Sigmoid colon (tissue), 7 donors: ENCODE measurements at places on chromosomes 7 and 10. TPM values are rescaled to one million over a fixed set of nuclear protein-coding genes. Genes with fewer than 3 reads are reported as not detected.

DNA sequence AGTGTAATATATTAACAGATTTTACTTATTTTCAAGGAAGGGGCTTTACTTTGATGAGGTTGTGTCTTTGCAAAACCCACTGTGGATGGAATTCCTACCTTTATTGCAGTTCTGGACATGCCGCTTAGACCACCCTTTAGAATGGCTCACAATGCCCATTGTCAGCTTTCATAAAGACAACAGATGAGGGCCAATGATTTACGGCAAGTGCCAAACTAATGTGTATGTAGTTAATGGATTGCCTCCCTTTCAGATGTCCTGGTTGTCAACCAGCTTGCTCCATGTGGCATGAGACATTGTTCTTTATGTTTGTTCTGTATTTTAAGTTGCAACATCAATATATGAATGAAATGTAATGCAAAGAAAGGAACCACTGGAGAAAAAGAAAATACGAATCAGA, 35.0 kb upstream of the ELMO1 start:
- no peaks in the 10 kb centered on the region for H3K4me1 ChIP-seq
- H3K4me3 ChIP-seq, result no peak overlapping the region
- DNase-seq, result no peak

- no peak overlapping the region for H3K4me3 ChIP-seq
- H3K27ac ChIP-seq, result no peak overlapping the region
- H3K27me3 ChIP-seq, result no peaks in the 10 kb centered on the region
- peaks cover 8% of the 10 kb centered on the region for H3K4me1 ChIP-seq
- H3K36me3 ChIP-seq, result no peaks in the 10 kb centered on the region
These were observed 211.4 kb downstream of the MDFIC start for GRCh38 chr7:115133248-115133647.

- no peak overlapping the region for H3K27ac ChIP-seq
- H3K4me3 ChIP-seq, result no peak overlapping the region
- H3K4me1 ChIP-seq, result no peaks in the 10 kb centered on the region
- H3K27me3 ChIP-seq, result no peaks in the 10 kb centered on the region
- H3K36me3 ChIP-seq, result no peaks in the 10 kb centered on the region
These were observed 11.5 kb downstream of the LIPJ start for GRCh38 chr10:88598055-88598454.

GRCh38 chr10:87685832-87686574, 26.3 kb downstream of the PAPSS2 start:
- no peaks in the 10 kb centered on the region for H3K4me1 ChIP-seq
- H3K27me3 ChIP-seq, result no peaks in the 10 kb centered on the region
- DNase-seq, result no peak
- no peaks in the 10 kb centered on the region for H3K36me3 ChIP-seq
- no peak overlapping the region for H3K4me3 ChIP-seq

GRCh38 chr7:101717628-101718357, 88.7 kb upstream of the MYL10 start:
- DNase-seq, result peak; percentile 84
- no peak overlapping the region for H3K27ac ChIP-seq
- H3K4me3 ChIP-seq, result no peak overlapping the region
- H3K27me3 ChIP-seq, result no peaks in the 10 kb centered on the region
- H3K4me1 ChIP-seq, result peaks cover 4% of the 10 kb centered on the region

GRCh38 chr7:105016709-105017656, 3.0 kb downstream of the KMT2E start:
- no peak for DNase-seq
- no peaks in the 10 kb centered on the region for H3K4me1 ChIP-seq
- H3K36me3 ChIP-seq, result no peaks in the 10 kb centered on the region
- peak overlapping the region; percentile 98 for H3K27ac ChIP-seq

GRCh38 chr10:95613330-95613729, 43.2 kb downstream of the ALDH18A1 start:
- H3K36me3 ChIP-seq, result peaks cover 48% of the 10 kb centered on the region
- DNase-seq, result no peak
- H3K4me3 ChIP-seq, result no peak overlapping the region
- H3K27ac ChIP-seq, result no peak overlapping the region

GRCh38 chr10:102546606-102547320, 43.0 kb downstream of the SUFU start:
- no peak overlapping the region for H3K4me3 ChIP-seq
- H3K27ac ChIP-seq, result no peak overlapping the region
- no peaks in the 10 kb centered on the region for H3K36me3 ChIP-seq

DNA sequence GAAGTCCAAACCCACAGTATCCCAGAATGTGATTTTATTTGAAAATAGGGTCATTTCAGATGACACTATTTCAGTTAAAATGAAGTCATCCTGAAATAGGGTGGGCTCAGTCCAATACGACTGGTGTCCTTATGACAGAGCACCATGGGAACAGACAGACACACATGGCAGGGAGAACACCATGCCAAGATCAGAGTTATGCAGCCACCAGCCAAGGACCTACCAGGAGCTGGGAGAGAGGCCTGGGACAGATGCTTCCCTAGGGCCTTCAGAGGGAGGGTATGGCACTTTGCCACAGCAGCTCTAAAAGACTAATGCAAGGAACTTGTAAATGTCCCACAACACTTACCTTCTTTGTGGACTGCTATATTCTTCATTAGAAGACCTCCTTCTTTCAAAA, 226.5 kb downstream of the NEBL start:
- H3K27ac ChIP-seq, result no peak overlapping the region
- H3K4me1 ChIP-seq, result no peaks in the 10 kb centered on the region
- no peaks in the 10 kb centered on the region for H3K27me3 ChIP-seq
- no peak for DNase-seq
- H3K36me3 ChIP-seq, result no peaks in the 10 kb centered on the region

DNA sequence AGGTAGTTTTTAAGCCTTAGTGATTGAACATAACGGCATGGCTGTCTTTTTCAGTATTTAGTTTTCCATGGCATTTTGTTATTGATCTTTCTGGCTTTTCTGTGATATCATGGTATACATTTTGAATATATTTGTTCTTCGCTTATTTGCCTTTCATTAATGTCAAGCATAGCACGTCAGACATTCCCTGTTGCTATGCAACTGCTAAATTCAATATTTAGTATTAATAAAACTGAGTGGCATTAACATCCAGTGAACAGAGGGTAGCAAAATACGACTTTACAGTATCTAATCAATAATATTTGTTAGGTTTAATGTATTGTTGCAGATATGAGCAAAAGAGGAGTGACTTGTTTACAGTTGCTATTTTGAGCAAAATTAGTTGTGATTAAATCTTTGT, 72.5 kb downstream of the LCOR start:
- H3K27me3 ChIP-seq, result no peaks in the 10 kb centered on the region
- no peak overlapping the region for H3K4me3 ChIP-seq
- DNase-seq, result no peak

GRCh38 chr7:136348542-136349192, 371.5 kb upstream of the MTPN start:
- no peaks in the 10 kb centered on the region for H3K27me3 ChIP-seq
- DNase-seq, result no peak
- H3K4me3 ChIP-seq, result no peak overlapping the region
- H3K36me3 ChIP-seq, result no peaks in the 10 kb centered on the region
- no peak overlapping the region for H3K27ac ChIP-seq

DNA sequence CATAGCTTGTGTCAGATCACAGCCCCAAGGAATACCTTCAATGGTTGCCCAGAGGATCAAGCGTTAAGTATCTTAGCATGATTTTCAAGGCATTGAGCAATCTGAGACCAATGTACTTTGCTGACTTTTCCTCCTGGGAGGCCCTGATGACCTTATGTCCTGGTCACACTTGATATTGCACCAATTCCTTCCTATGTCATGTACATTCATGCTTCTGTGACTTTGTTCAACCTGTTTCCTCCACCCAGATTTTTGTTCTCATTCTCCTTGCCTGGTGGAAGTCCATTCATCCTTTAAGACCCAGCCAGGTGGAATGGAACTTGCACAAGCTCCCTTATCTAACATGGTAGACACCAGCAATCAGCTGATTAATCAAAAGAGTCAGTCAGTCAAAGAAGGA, 160.8 kb downstream of the PFKFB3 start:
- H3K4me1 ChIP-seq, result peaks cover 8% of the 10 kb centered on the region
- H3K36me3 ChIP-seq, result no peaks in the 10 kb centered on the region
- H3K27ac ChIP-seq, result no peak overlapping the region
- H3K27me3 ChIP-seq, result no peaks in the 10 kb centered on the region
- no peak for DNase-seq

DNA sequence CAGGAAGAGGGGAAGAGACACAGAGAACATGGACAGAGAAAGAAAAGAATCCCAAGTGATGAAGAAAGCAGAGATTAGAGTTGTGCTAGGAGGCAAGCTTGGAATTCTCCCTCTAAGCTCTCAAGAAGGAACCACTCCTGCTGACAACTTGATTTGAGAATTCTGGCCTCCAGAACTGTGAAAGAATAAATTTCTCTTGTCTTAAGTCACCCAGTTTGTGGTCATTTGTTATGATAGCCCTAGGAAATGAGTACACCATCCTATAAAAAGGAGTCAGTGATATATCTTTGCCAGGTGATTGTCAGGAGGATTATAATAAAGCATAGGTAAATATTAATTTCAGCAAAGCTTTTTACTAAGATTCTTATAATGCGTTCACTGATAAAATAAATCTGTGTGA, 82.7 kb upstream of the TFEC start:
- H3K27me3 ChIP-seq, result no peaks in the 10 kb centered on the region
- peaks cover 9% of the 10 kb centered on the region for H3K4me1 ChIP-seq
- H3K36me3 ChIP-seq, result no peaks in the 10 kb centered on the region

- no peak overlapping the region for H3K27ac ChIP-seq
- no peak overlapping the region for H3K4me3 ChIP-seq
- DNase-seq, result no peak
These were observed 120.4 kb downstream of the MALRD1 start for GRCh38 chr10:19169041-19169440.

GRCh38 chr7:29084832-29085231, 61.5 kb downstream of the CPVL start:
- no peaks in the 10 kb centered on the region for H3K27me3 ChIP-seq
- peaks cover 9% of the 10 kb centered on the region for H3K4me1 ChIP-seq
- no peak for DNase-seq
- no peaks in the 10 kb centered on the region for H3K36me3 ChIP-seq

- H3K27ac ChIP-seq, result no peak overlapping the region
- no peaks in the 10 kb centered on the region for H3K36me3 ChIP-seq
- H3K4me1 ChIP-seq, result no peaks in the 10 kb centered on the region
- DNase-seq, result no peak
- H3K27me3 ChIP-seq, result no peaks in the 10 kb centered on the region
- no peak overlapping the region for H3K4me3 ChIP-seq
These were observed 382.0 kb upstream of the ADARB2 start for GRCh38 chr10:2119316-2119715.

- no peaks in the 10 kb centered on the region for H3K4me1 ChIP-seq
- no peak overlapping the region for H3K4me3 ChIP-seq
- DNase-seq, result no peak
- no peaks in the 10 kb centered on the region for H3K27me3 ChIP-seq
- H3K36me3 ChIP-seq, result no peaks in the 10 kb centered on the region
These were observed 64.0 kb upstream of the CTTNBP2 start for GRCh38 chr7:117937049-117937752.

- peaks cover 8% of the 10 kb centered on the region for H3K36me3 ChIP-seq
- peaks cover 2% of the 10 kb centered on the region for H3K27me3 ChIP-seq
- H3K27ac ChIP-seq, result peak overlapping the region; percentile 65
- peak overlapping the region; percentile 73 for H3K4me3 ChIP-seq
These were observed 284 bp downstream of the CXCL12 start for GRCh38 chr10:44384601-44385025.

DNA sequence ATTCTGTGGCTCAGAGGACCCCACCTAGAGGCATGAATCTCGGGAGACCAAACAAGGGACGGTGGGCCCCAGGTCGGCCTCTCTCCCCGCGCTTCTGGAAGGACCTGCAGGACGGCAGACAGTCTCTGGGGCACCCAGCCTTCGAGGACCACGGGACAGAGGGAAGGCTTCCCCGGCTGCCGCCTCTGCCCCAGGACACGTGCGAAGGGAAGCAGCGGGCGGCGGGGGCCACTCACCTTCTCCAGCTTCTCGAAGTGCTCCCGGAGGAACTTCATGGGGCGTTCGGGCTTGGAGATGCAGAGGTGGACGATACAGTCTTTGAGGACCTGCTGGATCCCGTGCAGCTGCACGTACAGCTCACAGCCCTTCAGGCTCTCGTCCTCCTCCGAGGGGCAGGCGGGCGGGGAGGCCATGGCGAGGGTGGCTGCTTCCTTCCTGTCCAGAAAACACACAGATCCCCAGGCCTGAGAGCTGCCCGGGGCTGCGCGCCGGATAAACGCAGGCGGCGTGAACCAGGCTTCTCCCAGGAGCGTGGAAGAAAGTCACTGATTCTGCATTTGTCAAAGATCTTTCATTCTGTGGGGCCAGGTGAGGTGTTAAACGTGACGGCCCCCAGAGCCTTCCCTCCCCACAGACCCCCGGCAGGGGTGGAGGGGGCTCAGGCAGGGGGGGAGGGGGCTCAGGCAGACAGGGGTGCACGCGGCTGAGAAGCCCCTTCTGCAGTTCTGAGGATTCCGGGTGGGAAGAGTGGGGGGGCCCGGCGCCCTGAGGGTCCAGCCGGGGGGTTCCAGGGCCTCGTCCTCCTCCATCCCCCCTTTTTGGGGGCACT, 15.2 kb upstream of the DNAAF5 start:
- peak overlapping the region; percentile 41 for H3K27ac ChIP-seq
- H3K27me3 ChIP-seq, result no peaks in the 10 kb centered on the region
- H3K36me3 ChIP-seq, result no peaks in the 10 kb centered on the region
- DNase-seq, result peak; percentile 66
- peak overlapping the region; percentile 91 for H3K4me3 ChIP-seq

GRCh38 chr10:61503051-61503450, 49.9 kb upstream of the TMEM26 start:
- H3K4me3 ChIP-seq, result no peak overlapping the region
- no peaks in the 10 kb centered on the region for H3K4me1 ChIP-seq
- DNase-seq, result no peak
- no peaks in the 10 kb centered on the region for H3K36me3 ChIP-seq
- H3K27ac ChIP-seq, result no peak overlapping the region

DNA sequence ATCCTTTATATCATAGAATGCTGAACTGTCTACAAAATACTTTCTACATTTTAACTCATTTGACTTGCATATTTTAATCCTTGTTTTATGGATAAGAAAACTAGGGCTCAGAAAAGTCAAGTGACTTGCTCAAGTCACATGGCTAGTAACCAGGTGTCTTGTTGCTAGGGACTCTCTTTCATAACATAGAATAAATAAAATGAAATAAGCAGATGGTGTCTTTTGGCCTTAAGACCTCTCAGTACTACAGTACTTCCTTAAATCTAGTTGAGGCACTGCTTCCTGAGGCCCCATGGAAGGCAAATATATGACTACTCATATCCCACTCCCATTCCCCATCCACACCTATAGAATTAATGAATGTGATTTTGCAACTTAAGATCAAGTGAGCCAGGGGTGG, 87.9 kb downstream of the CDK6 start:
- no peak overlapping the region for H3K4me3 ChIP-seq
- H3K36me3 ChIP-seq, result no peaks in the 10 kb centered on the region
- H3K27me3 ChIP-seq, result no peaks in the 10 kb centered on the region
- no peaks in the 10 kb centered on the region for H3K4me1 ChIP-seq
- H3K27ac ChIP-seq, result no peak overlapping the region

GRCh38 chr10:13201132-13201531, 33.0 kb downstream of the UCMA start:
- H3K27me3 ChIP-seq, result no peaks in the 10 kb centered on the region
- no peak overlapping the region for H3K4me3 ChIP-seq
- no peaks in the 10 kb centered on the region for H3K36me3 ChIP-seq
- H3K27ac ChIP-seq, result no peak overlapping the region
- H3K4me1 ChIP-seq, result no peaks in the 10 kb centered on the region
- no peak for DNase-seq

GRCh38 chr7:66696774-66697191, 43.8 kb upstream of the RABGEF1 start:
- no peaks in the 10 kb centered on the region for H3K27me3 ChIP-seq
- H3K4me1 ChIP-seq, result no peaks in the 10 kb centered on the region
- H3K36me3 ChIP-seq, result peaks cover 6% of the 10 kb centered on the region
- DNase-seq, result no peak

POLR2J2 gene
- total RNA-seq, result 6.2 TPM

PAX4 gene
- total RNA-seq, result not detected

ANXA8 gene
- total RNA-seq, result 0.16 TPM

CPEB3 gene
- total RNA-seq, result 6.6 TPM

TMEM270 gene
- not detected for total RNA-seq

CHST15 gene
- total RNA-seq, result 57.9 TPM

OR6B1 gene
- total RNA-seq, result not detected

VIM gene
- total RNA-seq, result 1,222 TPM
